ENCODE measurements at places on chromosomes 6 and 20.

GRCh38 chr6:14635934-14636591 is 518.5 kb downstream of the CD83 start:
- DNase-seq = no peak

DNA sequence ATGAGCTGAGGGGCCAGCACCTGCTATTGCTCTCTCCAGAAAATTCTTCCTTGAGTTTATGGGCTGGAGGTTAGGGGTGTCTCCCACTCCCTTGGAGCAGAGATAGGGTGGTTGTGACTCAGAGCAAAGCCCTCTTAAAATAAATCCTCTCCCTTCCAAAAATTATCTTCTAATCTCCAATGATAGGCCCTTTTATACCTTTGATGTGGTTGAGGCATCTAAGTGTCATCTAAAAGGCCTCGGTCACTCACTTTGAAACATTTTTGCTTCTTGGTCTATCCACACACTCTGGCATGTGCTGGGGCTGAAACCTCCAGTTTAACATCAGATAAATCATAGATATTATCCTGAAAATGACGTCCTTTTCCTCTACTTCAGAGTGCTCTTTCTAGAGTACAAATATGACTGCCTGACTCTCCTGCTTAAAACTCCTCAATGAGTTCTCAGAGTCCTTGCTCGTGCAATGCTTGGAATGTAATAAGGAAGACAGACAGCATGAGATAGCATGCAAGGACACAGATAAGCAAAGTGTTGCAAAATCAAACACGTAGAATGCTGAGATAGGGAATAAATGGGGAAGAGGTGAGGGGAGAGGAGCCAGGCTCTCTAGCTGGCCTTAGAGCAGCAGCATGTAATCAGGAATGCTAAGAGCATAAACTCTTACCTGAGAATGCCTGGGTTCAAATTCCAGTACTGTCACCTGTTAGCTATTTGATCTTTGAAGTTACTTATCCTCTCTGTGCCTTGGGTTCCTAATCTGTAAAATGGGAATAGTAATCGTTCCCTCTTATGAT is 374.1 kb upstream of the CITED2 start:
- DNase-seq = no peak

DNA sequence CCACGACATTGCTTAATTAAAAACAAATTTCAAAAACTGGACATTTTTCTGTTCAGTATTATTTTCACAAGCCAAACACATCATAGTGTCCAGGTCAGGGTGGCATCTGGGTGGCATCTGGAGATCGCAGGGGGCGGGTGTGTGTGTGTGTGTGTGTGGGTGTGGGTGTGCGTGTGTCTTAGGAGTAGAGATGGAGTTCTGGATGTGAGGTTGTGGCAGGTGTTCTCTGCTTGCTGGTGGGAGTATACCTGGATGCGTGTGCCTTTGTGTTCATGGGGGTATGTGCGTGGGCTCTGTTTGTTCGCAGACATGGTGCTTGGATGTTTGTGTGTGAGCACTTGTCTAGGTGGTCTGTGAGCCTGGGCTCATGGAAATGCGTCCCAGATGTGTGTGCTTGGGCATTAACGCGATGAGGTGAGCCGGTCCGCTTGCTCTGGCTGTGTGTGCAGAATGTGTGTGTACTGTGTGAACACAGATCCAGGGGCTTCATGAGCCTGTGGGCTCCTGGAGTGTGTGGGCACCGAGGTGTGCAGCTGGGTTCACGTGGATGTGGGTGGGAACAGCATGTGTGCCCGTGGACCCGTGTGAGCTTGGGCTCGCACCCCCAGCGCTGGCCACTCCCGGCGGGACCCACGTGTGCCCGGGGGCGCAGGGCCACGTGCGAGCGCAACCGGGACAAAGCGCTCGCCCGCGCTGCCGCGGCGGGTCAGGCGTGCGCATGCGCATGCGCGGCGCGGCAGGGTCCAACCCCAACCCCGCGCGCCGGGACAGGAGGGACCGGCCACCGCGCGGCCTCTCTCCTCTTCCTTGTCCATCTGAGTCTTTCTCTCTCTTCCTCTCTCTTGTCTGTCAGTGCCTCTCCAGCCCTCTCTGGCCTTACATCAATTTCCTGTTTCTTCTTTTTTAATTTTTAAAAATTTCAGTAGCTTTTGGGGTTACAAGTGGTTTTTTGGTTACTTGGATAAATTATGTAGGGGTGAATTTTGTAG is 60.4 kb downstream of the SRC start:
- peak; percentile 65 for DNase-seq

DNA sequence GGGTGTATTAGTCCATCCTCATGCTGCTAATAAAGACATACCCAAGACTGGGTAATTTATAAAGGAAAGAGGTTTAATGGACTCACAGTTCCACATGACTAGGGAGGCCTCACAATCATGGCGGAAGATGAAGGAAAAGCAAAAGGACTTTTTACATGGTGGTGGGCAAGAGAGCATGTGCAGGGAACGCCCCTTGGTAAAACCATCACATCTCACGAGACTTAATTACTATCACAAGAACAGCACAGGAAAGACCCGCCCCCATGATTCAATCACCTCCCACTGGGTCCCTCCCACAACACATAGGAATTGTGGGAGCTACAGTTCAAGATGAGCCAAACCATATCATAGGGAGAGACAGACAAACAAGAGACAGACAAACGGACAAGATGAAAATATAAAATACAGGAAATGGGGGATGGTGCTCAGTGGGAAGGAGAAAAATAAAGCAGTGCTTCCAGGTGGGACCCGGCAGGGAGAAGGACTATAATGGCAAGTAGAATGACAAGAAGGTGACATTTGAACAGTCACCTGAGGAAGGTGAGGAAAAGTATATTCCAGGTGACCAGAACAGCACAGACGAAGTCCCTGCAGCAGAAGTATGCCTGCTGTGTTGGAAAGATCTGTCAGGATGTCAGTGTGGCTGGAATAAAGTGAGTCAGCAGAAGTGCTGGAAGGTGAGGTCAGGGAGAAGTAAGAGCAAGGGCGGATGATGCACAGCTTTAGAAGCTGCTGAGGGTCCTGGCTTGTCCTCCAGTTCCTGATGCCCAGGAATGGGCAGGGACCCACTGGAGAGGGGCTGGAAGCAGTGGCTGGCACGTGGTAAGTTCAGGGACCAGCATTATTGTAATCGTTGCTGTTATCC is 61.1 kb downstream of the SLC2A10 start:
- DNase-seq = no peak

DNA sequence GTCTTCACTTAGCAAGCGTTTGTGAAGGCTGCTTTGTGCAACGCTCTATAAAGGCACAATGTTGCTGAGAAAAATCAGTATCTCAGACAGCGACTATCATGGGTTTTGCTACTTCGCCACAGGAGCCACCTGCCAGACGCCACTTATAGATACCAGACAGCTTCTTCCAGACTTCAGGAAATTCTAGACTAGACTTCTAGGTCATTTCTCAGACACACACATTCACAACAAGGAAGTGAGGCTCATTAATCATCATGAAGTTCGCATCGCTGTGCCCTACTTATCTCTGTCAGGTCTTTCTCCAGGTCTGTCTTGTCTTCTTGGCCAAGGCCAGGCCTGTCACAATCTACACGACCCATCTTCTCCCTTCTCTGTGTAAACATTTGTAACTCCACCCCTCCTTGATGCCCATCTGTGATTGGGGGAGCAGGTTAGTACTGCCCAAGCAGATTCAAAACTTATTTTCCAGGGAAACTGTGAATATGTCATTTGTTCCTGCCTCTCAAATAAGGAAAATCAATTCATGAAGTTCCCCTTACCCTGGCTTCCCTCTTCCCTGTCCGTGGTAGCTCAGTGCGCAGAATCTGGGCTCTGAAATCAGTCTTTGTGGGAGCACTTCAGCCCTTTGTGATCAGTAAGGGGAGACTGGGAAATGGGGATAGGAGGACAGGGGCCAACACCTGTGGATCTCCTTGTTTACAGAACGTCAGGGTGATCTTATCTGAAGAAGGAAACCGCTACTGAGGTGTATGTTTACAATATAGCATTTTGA is 115.5 kb downstream of the TNFAIP3 start:
- no peak for DNase-seq

GRCh38 chr20:47493963-47494293 is 7.8 kb upstream of the NCOA3 start:
- DNase-seq = no peak

DNA sequence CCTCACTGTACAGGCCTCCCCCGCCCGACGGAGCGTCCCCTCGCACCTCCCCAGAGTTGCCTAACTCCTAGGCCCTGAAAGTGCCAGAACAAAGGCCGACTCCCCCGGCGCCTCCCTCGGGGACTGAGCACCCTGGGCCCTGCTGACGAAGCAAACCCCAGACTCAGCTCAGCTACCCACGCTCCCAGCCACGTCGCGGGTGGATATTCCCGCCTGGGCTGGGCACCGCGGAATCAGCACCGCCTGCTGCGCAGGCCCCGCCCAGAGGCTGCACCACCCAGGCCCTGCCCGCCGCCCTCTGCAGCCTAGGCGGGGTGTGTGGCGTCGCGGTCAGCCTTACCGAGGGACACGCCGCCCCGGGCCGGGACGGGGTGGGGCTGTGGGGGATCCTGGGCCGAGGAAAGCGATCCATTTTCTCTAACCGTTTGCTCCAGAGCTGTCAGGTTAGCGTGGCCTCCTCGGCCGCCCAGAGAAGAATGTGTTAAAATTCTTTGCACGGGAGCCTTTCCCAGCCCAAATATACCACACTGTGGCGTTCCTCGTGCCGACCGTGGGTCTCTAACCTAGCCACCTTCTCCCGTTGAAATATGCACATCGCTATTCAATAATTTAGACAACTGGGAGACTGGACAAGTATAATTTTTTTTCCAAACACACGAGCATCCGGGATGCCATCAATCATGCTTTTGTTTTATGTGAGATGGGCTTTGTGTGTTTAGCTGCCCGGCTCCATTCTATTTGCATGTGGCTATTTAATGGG is 31.4 kb downstream of the TFAP2A start:
- no peak for DNase-seq

- no peak for DNase-seq
Observed at GRCh38 chr6:83613378-83613777, 95.5 kb downstream of the SNAP91 start.

- no peak for DNase-seq
Observed at GRCh38 chr20:44069203-44070011, 117.6 kb downstream of the JPH2 start.

- DNase-seq = no peak
Observed at GRCh38 chr20:22001886-22002285, 296.4 kb downstream of the PAX1 start.

- DNase-seq = no peak
Observed at GRCh38 chr20:63943808-63944077, 12.5 kb downstream of the UCKL1 start.

GRCh38 chr6:76681781-76682180 is 609.3 kb upstream of the IMPG1 start:
- no peak for DNase-seq

DNA sequence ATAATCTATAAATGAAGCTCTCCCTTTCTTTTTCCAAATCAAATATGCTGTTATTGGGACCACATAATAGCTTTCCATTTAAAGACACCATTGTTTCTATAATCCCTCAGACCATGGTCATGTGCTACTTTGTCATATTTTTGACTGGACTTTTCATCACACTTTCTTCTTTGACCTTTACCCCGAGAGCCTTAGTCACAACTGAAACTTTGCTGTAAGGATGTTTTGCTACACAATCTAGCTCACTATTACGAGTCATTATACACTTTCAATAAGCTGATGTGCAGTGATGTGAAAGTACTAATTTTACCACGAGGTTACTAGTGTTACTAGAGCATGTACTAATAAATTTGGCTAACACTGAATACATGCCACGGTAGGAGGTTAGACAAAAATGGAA is 367.2 kb upstream of the RUNX2 start:
- no peak for DNase-seq

DNA sequence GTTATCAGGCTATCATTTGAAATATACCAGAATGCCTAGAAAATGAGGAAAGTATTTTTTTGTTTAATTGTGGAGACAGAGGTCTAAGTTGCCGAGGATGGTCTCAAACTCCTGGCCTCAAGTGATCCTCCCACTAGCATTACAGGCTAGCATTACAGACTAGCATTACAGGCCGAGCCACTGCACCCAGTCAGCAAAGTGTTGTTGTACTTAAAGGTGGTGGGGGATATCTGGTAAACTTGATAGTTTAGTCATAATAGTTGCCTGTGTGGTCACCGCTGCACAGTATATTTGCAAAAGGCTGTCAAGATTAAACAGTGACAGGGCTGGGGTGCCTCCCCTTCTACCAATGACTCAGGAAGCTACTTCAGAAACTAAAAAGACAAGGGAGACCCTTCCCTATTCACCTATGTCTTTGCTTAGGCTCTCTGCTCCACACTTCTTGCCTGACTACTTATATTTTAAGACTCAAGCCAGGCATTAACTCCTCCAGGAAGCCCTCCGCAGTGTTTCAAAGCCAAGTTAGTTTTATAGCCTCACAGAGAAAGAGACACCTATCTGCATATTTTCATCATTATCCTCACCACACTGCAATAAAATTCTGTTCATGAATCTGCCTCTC is 3.1 kb upstream of the AKIRIN2 start:
- no peak for DNase-seq

DNA sequence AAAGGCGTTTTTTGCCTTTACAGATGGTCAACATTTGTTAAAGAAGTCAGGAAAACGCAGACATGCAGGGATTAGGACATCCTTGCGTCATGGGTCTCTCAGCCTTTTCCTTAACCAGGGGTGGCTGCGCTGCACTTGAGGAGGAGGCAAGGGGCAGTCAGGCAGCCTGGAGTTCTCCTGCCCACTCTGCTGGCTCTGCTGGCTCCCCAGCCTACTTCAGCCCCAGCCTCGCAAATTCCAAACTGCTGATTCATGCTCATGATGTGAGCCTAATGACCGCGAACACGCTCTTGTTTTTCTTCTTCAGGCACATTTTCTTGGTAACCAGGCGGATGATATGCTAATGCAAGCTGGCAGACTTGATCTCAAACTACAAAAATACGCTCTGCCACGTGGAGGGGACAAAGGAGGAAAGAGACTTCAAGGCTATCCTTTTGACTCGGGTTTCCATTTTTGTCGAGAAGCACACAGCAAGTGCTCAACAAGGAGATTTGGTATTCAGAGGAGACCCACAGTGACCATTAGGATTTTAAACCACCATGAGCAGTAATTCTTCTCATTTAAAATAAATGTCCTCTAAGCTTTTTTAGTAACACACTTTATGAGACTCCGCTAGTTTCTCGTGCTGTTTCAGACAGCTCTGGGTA is 290.3 kb upstream of the STXBP5 start:
- no peak for DNase-seq

DNA sequence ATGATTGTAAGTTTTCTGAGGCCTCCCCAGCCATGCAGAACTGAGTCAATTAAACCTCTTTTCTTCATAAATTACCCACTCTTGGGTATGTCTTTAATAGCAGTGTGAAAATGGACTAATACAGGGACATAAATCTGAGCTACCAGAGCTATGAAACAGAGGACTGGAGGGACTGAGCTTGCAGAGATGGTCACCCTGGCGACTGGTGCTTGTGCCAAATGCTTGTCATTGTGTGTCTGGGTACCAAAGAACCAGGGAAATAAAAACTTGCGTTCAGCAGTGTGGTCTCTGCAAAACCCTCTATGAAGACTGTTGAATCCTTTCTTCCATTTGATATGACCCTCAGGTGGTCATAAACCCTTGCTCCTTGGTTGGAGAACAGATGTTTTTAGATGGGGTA is 105.1 kb upstream of the PRL start:
- no peak for DNase-seq

GRCh38 chr6:156410649-156411048 is 366.5 kb upstream of the ARID1B start:
- no peak for DNase-seq

Measured in NCI-H1105 treated with DMSO at 0.1 percent for 48 hours (cell line).